LoVo (cell line): ENCODE measurements at places on chromosomes 2 and 18.
A peak's percentile ranks its signal among the peaks of the same experiment; 100 is the strongest.

DNA sequence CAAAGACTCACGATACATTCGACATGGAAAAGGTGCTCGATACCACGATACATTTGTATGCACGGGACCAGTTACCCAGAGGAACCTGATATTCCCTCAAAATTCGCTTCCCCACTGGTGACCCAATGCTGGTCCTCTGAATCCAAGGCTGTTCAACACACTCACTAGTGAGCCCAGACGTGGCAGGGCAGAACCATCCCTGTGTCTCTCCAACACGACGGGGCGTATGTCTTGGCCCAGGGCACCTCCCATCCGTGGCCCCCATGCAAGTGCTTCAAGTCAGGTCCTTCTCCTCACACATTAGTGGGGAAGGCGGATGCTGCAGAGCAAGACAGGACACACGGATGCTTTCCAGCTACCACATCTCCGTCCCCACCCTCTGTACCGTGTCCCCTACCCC is 6.1 kb downstream of the CRACDL start:
- DNase-seq = no peak

DNA sequence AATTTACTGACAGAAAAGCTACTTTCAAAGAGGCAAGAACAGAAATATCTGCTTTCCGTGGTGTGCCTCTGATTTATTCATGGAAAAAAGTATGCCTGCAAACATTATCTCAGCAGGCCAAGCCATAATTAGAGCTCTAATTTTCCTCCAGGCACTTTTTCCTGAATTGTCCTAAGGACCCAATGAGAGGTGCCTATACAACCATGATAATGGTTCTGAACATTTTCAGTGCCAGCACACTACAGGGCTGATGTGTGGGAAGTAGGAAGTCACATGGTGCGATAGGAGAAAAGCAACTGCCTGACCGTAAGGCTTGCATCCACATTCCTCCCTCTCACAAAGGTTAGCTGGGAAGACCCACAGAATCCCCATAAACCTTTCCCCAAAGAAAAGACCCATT is 45.9 kb upstream of the EGR4 start:
- DNase-seq = no peak

DNA sequence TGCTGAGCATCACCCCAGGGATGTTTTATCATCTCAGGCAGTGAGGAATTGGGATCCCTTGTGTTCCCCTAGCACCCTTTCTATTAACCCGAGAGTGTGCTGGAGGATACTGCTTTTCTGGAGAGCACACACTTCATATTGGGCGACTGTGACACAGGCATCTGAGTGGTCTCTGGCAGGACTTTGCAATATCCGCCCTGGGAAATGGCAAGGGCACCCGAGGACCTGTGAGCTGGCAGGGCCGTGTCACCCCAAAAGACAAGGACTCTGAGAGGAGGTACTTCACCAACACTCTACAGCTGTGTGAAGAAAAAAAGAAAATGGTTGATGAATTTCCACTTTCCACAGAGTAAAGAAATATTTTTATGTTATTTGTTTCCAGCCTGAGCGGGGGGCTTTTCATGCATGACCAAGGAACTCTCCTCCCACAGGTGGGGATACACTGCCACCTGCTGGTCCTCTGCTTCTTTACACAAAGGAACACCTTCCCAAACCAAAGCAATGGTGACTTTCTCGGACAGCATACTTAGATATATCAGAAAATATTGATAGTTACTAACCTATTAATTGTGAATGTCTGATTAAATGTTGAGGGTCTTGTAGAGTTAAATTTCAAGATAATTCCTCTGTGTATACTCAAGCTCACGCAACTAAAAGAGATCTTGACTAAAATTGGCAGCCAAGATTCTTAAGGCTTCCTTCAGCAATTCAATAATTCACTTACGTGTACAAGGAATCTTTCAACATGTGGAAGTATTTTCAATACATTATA is 45.9 kb upstream of the REG3G start:
- peak; percentile 34 for DNase-seq

DNA sequence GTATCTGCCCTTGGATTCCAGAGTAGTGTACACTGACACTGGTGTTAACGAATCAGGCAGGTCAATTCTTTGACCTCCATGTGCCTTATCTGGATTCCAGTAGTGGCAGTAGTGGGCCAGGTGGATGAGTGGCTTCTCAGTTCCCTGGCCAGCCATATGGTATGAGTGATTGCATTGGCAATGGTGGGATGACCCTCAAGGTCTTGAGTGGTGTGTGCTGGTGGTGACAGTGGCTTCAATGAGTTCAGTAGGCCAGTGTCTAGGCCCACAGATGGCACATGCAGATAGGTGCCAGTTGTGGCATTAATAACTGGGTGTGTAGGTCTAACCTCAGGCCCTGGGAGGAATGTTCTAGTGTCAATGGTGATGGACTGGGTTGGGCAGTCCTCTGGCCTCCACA is 674.1 kb upstream of the NXPH2 start:
- no peak for DNase-seq

DNA sequence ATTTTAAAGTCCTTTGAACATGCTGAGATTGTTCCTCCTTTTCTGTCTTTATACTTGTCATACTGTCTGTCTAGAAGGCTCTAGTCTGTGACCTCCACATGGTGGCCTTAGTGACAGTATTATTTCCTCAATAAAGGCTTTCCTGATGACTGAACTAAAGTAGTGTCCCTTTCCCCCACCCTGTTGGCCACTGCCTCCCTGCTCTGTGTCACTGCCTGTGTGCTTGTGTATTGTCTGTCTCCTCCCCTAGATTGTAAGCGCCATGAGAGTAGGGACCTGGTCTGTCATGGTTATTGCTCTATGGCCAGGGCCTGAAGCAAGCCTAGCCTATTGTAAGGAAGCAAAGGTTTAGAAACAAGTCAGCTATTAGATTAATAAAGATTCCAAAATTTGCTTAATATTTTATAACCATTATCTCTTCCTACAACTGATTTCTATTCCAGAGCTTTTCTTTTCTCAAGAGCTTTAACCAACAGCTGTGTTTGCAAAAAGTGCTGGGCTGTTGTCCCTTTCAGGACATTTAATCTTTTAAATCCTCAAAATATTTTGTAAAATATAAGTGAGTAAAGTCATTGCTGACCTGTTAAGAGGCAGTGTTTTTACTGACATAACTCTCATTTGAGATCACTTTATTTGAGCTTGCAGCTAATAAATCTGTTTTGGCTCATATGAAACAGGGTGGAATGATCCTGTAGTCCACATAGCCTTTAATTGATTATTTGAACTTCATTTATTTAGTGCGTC is 35.5 kb downstream of the DIS3L2 start:
- DNase-seq = no peak

GRCh38 chr2:26597197-26597596 is 44.0 kb downstream of the CIB4 start:
- no peak for DNase-seq

DNA sequence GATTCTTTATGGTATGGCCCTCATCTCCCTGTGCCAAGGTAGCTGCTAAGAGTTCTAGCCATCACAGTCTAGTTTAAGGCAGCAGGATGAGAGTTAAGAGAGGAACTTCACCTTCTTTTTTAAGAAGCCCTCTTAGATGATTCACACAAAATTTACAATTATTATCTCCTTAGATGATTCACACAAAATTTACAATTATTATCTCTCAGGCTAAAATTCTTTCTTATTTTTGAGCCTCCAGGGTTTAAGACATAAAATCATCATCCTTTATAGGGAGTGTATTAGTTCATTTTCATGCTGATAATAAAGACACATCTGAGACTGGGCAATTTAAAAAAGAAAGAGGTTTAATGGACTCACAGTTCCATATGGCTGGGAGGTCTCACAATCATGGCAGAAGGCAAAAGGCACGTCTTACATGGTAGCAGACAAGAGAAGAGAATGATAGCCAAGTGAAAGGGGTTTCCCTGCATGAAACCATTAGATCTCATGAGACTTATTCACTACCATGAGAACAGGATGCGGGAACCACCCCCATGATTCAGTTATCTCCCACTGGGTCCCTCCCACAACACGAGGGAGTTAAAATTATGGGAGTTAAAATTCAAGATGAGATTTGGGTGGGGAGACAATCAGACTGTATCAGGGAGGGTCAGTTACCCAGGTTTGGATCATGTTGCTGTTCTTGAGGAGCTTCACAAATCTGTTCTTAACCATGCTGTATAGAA is 133.0 kb upstream of the MYO3B start:
- no peak for DNase-seq

- peak; percentile 52 for DNase-seq
Measured at GRCh38 chr2:206800506-206801417, 35.4 kb downstream of the FASTKD2 start.

- no peak for DNase-seq
Measured at GRCh38 chr2:163347982-163348856, 387.6 kb downstream of the FIGN start.

GRCh38 chr2:168574856-168575630 is 119.0 kb downstream of the CERS6 start:
- DNase-seq = no peak

DNA sequence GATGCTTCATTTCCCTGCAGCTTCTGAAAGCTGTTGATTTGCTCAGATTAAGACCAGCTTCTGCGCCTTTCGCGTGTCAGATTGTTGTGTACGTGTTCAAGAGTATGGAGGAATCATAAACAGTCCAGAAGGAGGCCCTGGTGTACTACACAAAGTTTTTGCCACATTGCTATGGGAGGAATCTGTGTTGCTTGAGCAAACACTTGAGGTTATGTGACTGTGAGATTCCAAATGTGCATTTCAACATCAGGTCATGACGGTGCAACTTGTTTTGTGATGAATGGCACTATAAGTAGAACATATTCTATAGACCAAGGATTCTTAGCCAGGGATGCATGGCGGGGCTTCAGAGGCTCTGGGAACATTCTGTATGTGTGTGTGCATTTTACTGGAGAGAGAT is 35.0 kb downstream of the SRSF7 start:
- no peak for DNase-seq

DNA sequence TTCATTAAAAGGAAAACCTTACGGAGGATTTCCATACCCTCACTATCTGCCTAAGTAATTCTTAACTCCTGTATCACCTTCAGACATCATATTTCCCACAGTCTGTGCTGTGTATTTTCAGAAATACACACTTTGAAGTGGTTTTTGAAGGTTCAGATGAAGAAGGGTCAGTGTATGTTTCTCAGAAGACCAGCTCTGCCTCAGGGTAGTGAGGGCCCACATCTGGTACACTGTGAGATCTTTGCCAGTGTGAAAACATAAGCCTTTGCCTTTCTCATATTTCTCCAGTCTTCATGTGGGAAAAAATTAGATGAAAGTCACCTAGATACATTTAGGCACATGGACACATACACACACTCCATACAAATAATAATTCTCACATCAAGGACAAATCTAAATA is 408.4 kb downstream of the RIT2 start:
- no peak for DNase-seq

GRCh38 chr2:121231385-121232000 is 53.5 kb downstream of the TFCP2L1 start:
- no peak for DNase-seq

DNA sequence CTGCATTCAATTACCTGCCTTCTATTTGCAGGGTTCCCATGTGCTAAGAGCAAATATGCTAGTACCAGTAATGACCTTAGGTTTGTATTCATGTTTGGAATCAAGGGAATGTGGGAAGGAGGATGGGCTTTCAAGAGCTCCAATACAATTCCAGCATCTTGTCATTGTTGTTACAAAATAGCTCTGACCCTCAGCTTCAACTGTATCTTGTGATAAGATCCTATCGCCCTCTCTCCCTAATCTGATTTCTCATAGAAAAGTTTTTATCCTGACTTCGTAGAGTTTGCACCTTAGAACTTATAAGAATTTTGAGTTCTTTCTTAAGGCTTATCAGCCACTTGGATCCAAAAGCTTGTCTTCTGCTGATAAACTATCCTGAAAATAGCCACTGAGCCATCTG is 749.5 kb upstream of the ACVR2A start:
- no peak for DNase-seq

DNA sequence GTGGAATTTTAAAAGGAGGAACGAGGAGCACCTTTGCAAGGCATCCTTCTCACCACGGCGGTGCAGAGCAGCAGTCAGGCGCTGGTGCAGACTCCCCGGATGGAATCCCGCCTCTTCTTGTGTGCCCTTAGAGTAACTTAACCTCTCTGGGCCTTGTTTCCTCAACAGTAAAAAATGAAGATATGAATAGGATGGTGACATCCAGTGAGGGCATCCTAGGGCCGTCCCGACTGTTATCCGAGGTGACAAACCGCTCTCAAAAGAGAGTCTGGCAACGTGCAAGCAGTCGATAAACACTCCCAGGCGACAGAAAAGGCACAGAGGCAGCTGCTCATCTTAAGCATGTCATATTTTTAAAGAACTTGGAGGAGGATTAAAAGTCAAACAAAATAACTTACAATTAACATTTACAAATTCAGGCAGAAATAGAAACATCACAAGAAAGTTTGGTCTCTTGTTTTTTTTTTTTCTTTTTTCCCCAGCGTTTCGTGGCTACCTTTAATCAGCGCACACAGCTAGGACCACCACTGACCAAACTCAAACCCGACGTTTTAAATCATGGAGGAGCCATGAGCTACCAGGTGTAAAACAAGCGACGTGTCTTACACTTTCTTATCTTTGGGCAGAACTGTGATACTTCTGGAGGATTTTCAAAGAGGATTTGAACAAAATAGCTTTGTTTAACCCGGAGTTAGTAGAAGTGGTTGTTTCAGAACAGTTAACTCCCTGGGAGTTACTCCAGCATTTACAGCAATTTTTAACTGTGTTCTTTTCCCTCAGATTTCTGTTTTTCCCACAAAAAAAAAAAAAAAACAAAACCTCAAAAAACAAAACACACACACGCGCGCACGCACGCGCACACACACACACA is 2.1 kb downstream of the MBP start:
- DNase-seq = no peak

DNA sequence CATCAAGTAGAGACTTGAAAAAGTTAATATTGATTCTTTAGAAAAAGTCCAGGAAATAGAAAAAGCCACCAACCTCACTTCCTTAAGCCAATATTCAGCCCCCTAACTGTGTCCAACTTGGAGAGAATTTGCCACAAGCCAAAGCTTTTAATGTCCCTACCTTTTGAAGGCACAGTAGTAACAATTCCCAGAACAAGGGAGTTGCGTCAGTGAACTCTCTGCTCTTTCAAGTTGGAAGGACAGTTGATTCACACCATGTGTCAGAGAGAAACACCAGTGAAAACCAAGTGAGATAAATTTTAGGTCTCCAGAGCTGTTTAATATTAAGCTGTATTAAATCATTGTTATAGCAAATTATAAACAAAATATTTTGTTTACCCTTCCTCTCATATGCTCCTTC is 66.1 kb downstream of the EXOC6B start:
- DNase-seq = no peak

DNA sequence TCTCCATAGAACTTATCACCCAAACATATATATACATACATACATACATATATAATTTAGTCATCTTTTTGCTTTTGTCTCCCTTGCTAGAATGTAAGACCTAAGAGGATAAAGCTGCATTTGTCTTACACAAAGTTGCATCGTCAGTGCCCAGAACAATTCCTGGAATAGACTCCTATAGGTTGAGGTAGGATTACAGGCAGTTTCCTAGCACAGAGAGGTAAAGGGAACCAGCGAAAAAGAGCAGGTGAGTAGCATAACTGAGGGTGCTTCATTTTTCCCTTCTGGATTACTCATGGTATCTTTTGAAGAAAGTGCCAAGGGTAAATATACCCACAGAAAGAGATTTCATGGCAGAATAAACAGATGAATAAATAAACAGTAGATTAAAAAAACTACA is 68.1 kb upstream of the AMMECR1L start:
- DNase-seq = no peak
